ENCODE measurements at places on chromosomes 4 and X.

DNA sequence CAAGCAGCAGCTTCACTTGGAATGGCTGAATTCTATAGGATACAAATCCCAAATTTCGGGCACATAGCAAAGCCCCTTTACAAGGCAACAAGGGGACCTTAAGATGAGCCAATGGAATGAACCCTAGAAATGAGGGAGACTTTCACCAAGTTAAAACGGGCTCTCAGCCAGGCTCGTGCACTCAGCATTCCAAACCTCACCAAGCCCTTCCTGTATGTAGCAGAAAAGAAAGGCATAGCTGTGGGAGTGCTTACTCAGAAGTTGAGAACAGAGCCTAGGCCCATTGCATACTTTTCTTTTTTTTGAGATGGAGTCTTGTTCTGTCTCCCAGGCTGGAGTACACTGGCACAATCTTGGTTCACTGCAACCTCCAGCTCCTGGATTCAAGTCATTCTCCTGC lies 10.8 kb upstream of the HERC5 start:
- DNase-seq: no peak

GRCh38 chr4:155607481-155607880 lies 59.2 kb upstream of the GUCY1A1 start:
- DNase-seq: no peak

GRCh38 chr4:138982754-138983153 lies 32.8 kb upstream of the NOCT start:
- DNase-seq: no peak

DNA sequence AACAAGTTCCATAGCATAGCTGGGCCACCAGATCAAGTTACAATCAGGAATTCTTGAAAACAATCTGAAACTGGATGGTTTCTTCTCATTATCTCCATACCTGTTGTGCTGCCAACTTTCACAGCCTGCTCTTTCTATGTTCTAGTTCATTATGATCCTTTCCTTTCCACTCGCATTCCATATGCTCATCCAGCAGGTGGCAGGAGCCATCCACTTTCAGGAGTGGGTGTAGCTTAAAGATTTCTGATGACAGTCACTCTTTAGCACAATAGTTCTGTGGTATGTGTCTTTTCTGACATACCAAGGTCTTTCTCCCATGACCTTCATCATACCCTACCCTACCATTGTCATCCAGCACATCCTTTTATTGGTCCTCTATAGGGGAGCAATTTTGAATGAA lies 46.4 kb downstream of the PAGE2 start:
- DNase-seq: peak; percentile 33

DNA sequence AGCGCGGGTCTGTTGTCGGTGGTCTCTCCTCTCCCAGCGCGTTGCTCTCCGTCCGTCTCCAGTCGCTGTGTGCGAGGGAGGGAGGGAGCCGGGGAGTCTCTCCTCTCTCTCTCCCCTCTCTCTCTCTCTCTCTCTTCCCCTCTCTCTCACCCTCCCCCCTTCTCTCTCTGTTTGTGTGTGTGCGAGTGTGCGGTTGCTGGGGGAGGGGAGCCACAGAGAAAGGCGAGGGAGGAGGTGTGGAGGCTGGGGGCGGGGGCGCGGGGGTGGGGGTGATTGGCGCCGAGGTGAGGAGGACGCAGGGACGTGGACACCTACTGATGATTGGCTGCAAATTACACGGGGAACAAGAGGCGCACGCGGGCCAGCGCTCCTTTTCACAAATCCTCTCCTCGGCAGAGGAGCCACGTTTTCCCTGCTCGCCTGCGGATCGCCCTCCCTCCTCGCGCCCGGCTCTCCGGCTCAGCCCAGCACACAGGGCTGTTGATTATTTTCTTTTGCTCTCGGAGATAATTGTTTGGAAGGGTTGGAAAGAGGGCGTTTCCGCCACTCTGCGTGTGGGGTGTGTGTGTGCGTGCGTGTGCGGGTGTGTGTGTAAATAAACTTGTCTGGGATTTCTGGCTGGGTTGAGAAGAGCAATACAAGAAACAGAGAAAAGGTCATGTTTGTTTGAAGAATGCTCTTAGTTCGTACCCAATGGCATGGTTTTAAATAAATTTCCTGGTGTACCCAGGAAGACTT lies at the start of gene CXXC4:
Gene CXXC4 (minus strand): TSS at position 73 of the 738 bp plus-strand sequence. CDS start 3,092 bp downstream, outside the sequence.
- peak; percentile 98 for DNase-seq

GRCh38 chr4:122783301-122784215 lies 43.1 kb upstream of the FGF2 start:
- DNase-seq: no peak

DNA sequence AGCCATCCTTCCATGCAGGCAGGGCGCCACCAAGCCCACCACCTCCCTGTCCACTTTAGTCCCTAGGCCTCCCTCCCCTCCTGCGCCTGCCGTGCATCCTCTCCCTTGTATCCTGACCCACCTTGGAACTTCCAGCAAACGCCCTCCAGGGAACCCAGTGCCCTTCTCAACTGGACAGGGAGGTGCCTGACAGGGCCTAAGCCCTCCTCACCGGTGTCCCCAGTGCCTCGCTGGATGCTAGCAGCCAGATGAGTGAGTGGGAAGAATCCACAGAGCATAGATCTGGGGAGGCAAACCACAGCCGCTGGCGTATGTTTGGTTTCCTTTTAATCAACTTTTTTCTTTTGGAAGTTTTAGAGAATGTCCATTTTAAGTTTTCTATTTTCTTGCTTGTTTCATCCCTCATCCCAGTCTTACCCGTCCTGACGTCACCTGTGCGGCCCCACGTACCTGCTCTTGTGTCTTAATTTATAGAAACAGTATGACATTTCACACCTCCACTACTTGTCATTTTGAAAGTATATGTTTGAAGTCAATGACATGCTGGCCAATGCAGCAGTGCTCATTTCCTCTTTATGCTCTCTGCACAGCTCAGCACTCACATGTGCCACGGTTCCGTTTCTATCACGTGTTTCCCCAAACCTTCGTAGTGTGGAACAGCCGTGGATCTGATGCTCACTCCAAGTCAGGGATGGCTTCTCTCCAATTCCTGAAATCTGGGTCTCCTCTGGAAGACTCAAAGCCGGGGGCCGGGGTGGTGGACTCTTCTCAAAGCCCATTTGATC lies 3.4 kb upstream of the HMX1 start:
- DNase-seq: no peak

DNA sequence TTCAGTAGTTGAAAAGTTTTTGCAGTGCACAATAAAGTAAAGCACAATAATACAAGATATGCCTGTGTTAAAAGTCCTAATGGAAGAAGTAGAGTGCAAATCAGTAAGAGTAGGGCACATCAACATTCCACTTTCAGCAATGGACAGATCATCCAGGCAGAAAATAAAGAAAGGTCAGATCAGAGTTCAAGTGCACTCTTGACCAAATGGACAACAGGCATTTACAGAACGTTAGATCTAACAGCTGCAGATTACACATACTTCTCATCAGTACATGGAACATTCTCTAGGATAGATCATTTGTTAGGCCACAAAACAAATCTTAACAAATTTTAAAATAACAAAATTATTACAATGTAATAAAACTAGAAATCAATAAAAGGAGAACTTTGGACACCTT lies 1373.5 kb upstream of the PABPC4L start:
- no peak for DNase-seq

GRCh38 chrX:143462696-143463095 lies 54.6 kb downstream of the SPANXN3 start:
- DNase-seq: no peak

DNA sequence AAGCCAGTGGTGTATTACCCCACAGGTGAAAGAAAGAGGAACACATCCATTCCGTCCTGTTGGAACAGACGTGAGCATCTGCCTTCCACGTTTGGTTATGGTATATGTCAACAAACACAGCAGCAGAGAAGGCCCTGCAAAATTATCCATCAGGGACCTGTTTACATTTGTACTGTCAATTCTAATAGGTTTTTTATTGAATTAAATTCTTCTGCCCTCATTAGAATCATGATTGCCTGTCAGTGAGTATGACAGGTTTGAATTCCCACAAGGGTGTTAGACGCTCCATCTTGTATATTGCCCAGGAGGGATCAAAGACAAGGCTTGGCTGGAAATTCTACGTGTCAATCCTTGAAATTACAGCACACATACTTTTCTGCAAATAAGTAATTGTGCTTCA lies 339.9 kb upstream of the NOCT start:
- DNase-seq: no peak

DNA sequence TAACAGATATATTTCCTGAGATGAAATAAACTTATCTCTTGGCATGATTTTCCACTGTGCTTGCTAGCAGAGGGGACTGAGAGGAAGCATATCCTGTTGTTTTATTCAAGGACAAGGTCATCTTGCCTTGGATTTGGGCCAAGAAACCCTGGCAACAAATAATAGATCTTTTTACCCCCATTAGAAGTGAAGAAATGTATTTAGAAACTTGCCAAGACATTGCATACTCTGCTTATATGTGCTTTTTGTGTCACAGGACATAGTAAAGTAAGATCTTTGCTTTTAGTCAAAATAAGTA lies 170.2 kb downstream of the RAPGEF2 start:
- no peak for DNase-seq

GRCh38 chrX:24333371-24333770 lies 19.5 kb upstream of the SUPT20HL2 start:
- DNase-seq: no peak

- DNase-seq: peak; percentile 6
Observed at GRCh38 chr4:82585690-82586435, 24.1 kb upstream of the TMEM150C start.

DNA sequence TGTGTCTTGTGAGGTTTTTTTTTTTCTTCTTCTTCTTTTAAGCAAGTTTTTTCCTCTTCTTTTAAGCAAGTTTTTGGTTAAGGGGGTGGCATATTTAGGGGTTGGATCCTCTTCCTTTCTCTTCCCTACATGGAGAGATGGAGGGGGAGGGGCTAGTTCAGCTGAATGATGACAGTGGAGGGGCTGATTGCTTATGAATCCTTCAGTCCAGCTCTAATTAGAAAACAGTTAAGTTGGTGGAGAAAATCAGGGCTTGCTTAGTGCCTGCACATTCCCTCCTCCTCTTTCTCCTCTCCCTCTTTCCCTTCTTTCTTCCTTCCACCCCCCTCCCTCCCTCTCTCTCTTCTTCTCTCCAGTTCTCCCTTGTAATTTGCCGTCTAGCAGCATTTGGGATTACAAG lies 4.4 kb upstream of the HAND2 start:
- no peak for DNase-seq

DNA sequence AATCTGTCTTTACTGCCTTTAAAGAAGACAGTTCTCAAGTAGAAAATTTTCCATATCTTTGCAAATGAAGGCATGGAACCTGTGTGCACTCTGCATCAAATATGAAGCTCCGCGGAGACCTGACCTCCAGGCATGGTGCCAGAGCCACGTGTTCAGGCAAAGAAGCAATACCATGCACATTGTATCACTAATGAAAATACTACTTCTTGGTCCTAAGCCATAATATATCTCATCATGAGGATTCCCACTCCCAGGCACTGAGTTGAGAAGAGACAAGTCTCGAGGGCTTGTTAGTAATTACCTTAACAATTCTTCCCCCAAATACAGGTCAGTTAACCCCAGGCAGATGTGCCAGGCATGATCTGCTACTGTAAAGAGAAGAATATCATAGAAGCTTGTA lies 56.7 kb downstream of the PCDH19 start:
- DNase-seq: no peak

DNA sequence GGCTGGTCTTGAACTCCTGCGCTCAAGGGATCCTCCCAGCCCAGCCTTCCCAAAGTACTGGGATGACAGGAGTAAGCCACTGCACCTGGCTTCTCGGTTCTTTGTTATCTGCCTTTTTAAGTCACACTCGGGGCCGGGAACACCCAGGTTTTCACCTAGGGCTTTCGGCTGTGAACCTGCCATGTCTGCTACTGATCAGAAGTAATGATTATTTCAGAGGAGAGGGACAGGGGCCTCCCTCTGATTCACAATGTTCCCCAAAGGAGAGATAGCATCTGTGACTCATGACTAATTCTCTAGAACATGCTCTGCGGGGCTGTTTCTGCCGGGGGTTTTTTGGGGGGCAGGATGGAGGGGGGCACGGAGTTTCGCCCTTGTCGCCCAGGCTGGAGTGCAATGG lies 26.9 kb downstream of the CRLF2 start:
- no peak for DNase-seq

- DNase-seq: no peak
Observed at GRCh38 chr4:173424899-173425805, 26.2 kb upstream of the SCRG1 start.

DNA sequence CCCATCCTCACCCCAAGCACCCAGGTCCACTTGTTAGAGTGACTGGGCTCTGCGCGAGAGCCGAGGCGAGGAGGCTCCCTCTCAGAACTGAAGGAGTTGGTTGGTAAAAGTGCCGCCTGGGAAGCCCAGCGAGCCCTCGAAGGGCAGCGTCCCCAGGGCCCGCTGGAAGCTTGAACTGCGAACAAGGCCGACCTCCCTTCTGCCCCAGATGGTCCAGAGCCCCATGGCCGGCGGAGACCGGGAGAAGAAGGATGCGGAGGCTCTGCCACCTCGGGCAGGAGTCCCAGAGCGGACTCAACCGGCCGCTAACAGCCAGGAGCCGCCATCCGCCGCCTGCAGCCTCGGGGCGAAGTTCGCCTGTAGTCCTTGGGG lies 116.3 kb upstream of the TEX13C start:
- no peak for DNase-seq

- DNase-seq: no peak
Observed at GRCh38 chr4:176751061-176751460, 41.7 kb downstream of the VEGFC start.

DNA sequence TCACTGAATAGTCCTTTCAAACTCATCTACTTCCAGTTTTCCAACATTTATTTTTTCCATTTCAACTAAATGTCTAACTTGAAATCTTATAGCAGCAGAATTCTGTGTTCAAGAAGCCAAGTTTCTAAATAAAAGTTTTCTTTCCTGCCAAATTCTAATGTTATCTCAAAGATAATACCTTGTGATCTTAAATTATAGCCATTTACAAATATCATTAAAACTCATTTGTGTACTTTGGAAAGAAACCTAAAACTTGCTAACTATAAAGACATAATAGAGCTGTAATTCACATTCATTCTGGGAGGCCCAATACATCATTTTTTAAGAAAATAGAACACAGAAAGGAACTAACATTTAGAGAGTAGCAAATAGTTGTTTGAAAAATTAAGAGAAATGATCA lies 83.9 kb downstream of the MAD2L1 start:
- no peak for DNase-seq

GRCh38 chr4:12118651-12119213 lies 690.0 kb upstream of the HS3ST1 start:
- DNase-seq: no peak

GRCh38 chr4:141179474-141180373 lies 41.0 kb upstream of the ZNF330 start:
- no peak for DNase-seq

- DNase-seq: peak; percentile 13
Observed at GRCh38 chrX:153968754-153969124, 2.9 kb downstream of the HCFC1 start.

- no peak for DNase-seq
Observed at GRCh38 chr4:138659037-138659811, 356.4 kb upstream of the NOCT start.

DNA sequence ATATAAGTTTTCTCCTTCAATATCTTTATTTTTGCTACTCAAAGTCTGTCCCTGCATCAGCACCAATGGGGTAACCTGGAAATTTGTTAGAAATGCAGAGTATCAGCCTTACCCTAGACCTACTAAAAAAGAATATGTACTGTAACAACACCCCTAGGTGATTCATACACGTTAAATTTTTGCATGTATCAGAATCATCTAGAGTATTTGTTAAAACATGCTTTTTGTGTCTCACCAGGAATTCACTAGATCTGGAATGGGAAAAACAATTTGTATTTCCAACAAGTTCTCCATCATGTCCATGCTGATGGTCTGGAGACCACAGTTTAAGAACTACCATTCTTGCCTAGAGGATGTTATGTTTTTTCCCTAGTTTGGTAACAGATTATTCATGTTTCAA lies 196.0 kb upstream of the EDNRA start:
- no peak for DNase-seq

Data from NCI-H1092 treated with DMSO at 0.1 percent for 48 hours (cell line).